Activated CD4-positive, alpha-beta T cell treated with anti-CD3 and anti-CD28 coated beads, Interleukin-10, Interleukin-2, amounts not matched to agents 100 ng/mL and 50 ng/mL, durations not matched to agents 16 hours and 8 hours (primary cell): ENCODE measurements at places on chromosomes 4 and X.

DNA sequence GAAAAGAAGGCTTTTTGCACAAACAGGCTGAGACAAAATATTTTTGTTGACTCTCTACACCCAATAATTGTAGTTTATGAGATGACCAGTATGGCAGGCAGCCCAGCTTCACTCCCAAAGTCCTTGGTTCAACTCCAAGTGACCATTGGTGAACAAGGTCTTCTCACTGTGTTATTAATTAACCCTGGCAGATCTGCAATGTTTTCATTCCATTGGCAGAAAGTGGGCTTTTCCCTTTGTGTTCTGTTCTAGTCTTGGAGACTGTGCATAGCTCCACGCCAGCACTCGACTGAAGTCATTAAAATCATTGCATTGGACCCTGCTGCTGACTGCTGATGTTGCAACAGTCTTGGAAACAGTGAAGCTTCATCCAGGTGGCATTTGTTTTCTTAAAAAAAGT is 277.3 kb upstream of the HAND2 start:
- no peak for DNase-seq

DNA sequence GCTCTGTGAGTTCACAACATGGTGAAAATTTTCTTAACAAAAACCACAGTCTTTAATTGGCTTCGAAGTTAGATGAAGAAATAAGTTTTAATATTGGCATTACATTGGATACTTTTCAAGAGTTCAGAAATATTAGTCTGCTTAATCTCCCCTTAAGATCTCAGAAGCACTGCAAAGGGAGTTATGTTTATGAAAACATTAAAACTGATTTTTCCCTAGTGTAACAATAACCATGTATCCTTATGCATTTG is 1.5 kb downstream of the SETD7 start:
- DNase-seq = no peak

DNA sequence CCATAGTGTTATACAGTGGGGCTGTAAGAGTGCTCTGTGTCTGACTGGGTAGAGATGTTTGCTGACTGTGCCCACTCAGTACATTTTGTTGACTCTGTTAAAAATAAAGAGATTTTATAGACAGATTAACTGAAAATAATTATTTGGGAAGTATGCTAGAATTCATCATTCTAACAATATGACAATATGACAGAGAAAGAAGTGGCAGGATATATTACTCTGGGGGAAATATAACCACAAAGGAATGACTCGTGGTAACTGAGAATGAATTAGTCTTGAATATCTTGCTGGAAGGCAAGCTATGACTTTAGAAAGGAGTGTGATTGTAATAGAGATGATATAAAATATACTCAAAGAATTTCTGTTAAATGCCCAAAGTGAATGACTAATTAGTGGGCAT is 46.8 kb downstream of the TMEM165 start:
- no peak for DNase-seq

DNA sequence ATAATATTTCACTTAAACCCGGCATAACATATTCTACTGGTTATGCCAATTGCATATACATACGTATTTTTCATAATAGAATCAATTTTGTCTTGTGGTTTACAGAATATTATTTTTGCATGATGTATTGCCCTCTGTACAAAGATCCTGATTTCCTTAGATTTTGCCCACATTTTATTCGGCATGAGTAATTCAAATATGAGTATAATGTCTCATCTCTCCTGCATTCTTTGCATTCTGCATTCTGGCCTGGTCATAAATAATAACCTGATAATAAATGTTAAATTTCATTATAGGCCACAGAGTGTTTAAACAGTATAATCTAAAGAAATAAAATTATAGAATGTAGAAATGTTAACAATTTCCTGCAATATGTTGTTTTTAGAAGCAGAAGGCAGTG is 205.3 kb downstream of the TLL1 start:
- DNase-seq = no peak

- no peak for DNase-seq
These were observed 579.0 kb downstream of the INPP4B start for GRCh38 chr4:142267101-142267500.

GRCh38 chr4:127997534-127998388 is 32.6 kb downstream of the ABHD18 start:
- DNase-seq = peak; percentile 68

GRCh38 chr4:155248002-155248896 is 39.8 kb downstream of the NPY2R start:
- DNase-seq = no peak

- DNase-seq = peak; percentile 17
These were observed 93.0 kb downstream of the USP9X start for GRCh38 chrX:41178201-41178600.

DNA sequence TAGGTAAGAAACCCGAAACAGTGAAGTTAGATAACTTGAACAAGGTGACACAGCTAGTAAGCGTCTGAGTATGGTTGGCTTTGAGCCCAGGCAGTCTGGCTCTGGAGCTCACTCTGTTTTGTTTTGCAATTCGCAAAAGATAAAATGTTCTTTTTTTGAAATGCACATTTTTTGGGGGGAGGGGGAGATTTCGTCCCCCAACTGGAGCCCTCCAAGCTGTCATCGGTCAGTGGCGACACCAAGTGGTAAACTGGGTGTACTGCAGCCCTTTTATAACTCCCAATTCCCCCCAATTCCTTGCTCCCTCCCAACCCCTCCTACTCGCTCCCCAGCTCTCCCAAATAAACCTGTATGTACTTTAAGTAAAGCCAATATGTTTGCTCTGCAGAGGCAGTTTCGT is 2.8 kb upstream of the CLCN5 start:
- peak; percentile 28 for DNase-seq

GRCh38 chr4:104763554-104764222 is 269.0 kb upstream of the CXXC4 start:
- no peak for DNase-seq

GRCh38 chr4:111630705-111631104 is 514.5 kb upstream of the FAM241A start:
- no peak for DNase-seq

- no peak for DNase-seq
These were observed 2079.7 kb upstream of the AGA start for GRCh38 chr4:179521952-179522351.

DNA sequence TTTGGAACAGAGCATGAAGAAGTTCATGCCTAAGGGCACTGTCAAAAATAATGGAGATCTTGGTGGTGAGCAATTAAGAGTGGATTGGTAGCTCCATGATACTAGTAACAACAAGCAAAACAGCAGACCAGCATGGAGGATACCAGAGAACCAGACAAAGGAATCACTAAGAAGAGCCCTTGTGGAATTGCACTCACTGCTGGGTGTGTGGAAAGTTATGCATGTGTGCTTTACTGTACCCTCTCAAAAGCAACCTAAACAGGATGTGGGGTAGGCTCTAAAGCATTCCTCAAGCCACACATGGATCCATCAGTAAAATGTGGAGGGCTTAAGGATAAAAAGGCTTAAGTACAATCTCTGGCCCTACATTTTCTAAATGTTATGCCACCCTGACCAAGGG is 69.5 kb downstream of the AR start:
- no peak for DNase-seq

- no peak for DNase-seq
These were observed 515.4 kb upstream of the ATOH1 start for GRCh38 chr4:93313197-93313596.

DNA sequence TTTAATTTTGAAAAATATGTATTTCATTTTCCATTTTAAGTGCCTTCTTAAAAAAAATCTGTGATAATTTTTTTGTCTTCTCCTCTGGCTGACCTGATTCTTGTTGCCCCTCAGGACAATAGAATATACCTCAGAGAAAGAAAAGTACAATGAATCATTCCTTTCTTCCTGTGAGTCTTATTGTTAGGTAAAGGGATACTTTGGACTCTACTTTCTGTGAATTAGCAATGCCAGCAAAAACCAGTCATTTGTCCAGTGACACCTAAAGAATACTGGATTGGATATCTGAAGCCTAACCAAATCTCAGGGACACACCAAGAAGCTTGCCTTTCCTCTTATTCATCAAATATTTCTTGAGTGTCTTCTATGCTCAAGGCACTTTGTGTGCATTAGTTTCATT is 102.1 kb downstream of the AREG start:
- no peak for DNase-seq

DNA sequence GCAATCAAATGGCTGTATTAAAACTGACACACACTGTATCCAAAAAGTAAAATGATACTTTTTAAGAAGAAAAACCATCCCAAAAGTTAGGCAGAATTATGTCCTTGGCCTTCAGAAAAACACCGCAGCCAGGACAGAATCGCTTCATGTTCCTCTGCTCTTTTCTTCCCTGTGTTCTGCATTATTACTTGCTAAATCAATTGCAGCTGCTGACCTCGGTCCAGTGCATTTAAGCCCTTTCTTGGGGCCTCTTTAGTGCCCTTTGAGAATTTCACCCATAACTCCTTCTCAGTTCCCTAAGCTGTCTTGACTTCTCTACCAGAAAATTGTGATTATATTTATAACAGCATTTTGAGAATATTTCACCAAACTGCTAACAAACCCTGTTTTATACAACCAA is 696.9 kb downstream of the PCDH7 start:
- no peak for DNase-seq
